ENCODE measurements at places on chromosomes 4 and X.

DNA sequence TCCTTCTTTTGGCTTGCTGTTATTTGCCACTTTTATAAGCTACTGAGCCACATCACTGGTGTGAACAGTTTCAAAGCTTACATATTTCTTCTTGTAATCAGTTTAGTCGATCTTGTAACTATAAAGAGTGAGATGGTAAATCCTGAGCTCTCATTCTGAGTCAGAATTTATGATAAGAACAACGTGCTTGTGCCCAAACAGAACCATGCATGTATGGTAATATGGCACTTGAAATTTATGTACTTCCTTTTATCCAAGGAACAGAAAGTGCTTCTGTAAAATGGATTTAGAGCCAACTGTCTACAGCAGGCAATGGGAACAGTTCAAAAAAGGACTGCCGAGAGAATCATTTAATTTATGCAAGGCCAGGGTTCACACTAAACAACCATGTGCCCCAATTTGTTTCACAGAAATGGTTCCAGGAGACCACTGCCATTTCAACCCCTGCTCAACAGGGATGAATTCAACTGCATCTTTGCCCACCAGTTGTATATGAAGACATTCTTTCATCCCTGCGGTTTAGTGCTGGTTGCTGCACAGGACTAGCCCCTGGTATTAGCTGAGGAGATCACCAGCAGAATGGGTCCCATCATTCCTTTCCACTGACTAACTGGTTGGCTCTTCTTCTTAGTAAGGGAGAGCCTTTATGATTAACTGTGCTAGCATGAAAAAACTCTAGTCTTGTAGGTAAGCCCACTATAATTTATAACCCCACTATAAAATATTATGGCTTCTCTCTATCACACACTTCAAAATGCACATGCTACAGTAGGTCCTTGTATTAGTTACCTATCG is 162.9 kb upstream of the PGRMC2 start:
- DNase-seq: no peak

GRCh38 chrX:10795721-10796120 is 175.3 kb upstream of the MID1 start:
- peak; percentile 15 for DNase-seq

- DNase-seq: no peak
Observed at GRCh38 chr4:10105421-10105820, 11.2 kb downstream of the WDR1 start.

GRCh38 chr4:91330555-91331137 is 973.1 kb upstream of the GRID2 start:
- DNase-seq: no peak

DNA sequence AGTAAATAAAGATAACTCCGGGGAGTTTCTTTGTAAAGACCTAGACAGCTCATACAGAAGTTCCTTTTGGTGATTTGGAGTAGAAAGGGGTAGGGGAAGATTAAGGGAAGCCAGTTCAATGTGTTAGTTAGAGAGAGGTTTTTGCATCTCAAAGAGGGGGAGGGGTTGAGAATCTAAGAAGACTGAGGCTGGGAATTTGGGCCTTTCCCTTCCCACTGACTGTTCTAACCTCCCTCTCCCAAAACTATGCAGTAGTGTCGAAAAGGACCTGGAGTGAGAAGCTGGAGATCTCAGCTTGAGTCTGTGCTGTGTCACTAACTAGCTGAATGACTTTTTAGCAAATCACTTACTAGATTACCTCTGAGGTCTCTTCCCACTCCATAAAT is 55.7 kb upstream of the CCDC160 start:
- DNase-seq: no peak

DNA sequence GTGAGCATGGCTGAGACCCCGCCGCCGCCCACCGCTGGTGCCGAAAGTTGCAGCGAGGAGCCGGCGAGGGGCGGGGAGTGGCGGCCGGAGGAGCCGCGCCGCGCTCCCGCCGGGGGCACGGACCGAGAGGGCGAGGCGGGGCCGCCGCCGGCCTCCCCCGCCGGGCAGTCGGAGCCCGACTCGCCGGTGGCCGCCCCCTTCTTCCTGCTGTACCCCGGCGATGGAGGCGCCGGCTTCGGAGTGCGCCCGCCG is 16.5 kb downstream of the UTP3 start:
- DNase-seq: no peak

- no peak for DNase-seq
Observed at GRCh38 chr4:10743357-10743756, 58.8 kb upstream of the CLNK start.

- no peak for DNase-seq
Observed at GRCh38 chrX:148333989-148334388, 166.4 kb upstream of the AFF2 start.

DNA sequence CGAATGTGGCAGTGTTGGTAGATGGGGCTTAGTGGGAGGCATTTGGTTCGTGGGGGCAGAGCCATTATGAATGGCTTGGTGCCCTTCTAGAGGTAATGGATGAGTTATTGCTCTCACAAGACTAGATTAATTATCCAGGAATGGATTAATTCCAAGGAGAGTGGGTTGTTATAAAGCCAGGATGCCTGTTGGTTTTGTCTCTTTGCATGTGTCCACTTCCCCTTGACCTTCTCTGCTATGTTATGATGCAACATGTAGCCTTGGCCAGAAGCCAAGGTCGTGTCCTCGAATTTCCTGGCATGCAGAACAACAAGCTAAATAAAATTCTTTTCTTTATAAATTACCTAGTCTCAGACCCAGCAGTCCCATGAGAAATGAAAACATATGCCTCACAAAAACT is 111.2 kb upstream of the PLS3 start:
- DNase-seq: no peak

DNA sequence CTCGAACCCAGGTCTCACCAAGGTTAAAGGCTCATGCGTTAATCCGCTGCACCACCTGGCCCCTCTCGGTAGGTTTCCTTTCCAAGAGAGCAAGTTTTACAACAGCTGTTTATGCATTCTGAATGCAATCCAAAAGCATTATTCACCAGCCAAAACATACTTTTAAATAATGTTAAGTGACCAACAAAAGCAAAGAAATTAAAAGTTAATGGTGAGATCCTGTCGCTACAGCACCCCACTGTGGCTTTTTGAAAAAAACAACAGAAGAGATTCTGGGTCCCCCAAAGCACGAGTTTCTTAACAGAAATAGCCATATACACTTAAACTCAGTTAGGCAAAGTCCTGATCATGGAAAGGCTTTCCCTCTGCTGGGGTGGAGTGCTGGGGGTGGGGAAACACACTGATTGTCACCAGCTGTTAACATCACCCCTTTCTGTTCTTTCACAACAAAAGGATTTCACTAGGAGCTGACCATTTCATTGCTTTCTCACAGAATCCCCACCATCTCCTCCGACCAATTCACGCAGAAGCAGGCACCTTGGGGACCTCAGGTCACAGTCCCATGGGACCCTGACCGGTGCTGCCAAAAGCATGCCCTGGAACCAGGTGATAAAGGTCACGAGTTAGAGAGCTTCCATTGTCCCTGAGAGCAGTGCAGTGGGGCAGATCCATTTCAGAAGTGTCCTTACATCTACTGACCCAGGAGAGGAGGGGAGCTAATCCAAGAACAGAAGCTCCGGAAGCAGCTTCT is 51.2 kb downstream of the ZNF827 start:
- no peak for DNase-seq

- no peak for DNase-seq
Observed at GRCh38 chr4:171542640-171543039, 270.6 kb upstream of the GALNTL6 start.

DNA sequence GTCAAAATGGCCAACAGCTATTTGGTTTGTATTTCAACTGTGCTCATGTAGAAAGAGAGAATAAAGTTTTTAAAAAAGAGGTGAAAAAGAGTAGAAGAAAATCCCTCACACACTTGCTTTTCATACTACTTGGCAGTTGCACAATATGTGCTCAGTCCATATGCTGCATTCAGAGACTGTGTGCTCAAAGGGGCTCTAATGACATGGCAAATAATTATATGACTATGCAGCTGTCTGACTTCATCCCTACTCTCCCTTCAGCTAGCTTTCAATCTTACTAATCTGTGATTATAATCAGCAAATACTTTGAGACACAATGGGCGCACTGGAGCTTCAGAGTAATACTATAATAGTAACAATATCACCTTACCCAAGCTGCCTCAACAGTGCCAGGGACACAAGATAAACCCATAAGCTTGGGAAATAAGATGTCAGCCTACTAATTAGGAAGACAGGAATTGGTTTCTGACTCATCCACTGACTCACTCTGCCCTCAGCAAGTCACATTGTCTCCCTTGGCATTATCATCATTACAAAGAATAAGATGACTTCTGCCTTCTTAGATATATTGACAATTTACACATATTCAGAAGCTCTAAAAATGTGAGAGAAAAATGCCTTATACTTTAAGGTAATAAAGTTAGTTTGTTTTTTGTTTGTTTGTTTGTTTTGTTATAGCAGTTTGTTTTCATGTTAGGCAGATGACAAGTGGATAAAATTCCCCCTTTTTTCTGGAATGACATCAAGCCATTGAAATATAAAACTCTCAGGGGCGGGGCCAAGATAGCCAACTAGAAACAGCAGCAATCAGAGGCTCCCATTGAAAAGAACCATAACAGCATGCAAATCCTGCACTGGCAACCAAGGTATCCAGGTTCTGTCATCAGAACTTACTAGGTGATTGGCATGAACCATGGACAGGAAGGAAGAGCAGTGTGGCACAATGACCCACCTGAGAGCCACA is 311.6 kb downstream of the FAM133A start:
- no peak for DNase-seq

- DNase-seq: no peak
Observed at GRCh38 chrX:135984256-135984655, 979 bp upstream of the SLC9A6 start.
